ENCODE measurements at places on chromosomes 16 and 17.

DNA sequence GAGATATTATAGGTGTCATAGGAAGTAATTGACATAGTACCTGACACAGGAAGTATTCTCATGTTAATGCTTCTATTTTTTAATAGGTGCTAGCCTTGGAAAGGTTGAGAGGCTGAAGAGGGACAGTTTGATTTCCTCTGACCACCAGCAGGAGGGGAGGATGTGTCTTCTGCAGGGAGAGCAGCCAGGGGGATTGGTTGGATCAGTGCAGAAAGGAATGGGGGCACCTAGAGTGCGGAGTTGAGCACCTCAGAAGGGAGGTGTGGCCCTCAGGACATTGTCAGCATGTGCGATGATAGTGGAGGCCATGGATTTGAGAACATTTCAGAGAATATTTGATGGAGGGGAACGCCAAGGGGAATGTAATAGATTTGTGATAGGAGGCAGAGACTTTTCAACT is 23.4 kb downstream of the HAPSTR1 start:
- DNase-seq = no peak

GRCh38 chr16:12057266-12057665 is 80.7 kb downstream of the SNX29 start:
- no peak for DNase-seq

- no peak for DNase-seq
Observed at GRCh38 chr16:3906363-3906762, 25.9 kb upstream of the CREBBP start.

DNA sequence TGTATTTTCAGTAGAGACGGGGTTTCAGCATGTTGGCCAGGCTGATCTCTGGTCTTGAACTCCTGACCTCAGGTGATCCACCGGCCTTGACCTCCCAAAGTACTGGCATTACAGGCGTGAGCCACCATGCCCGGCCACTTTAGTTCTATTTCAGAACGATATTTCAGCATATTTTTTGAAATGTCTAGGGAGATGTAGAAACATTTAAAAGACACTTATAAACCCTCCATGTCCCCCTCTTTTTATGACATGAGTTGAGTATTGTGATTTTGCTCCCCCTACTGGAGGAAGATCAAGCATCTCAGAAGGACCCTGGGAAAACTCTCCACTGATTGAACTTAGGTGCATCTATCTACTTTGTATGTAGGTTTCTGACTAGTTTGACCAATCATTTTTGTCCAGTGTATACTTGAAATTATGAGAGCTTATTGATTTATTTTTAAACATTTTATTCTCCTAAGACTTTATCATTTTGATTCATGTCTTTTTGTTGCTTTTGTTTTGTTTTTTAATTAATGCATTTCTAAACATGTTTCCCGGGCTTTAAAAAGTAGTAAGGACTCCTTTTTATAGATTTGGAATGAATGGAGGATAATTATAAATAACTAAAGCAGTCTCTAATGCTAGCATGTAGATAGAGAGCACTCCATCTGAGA is 105.1 kb downstream of the CHD9 start:
- DNase-seq = no peak

GRCh38 chr16:48157302-48157701 is 1.5 kb upstream of the ABCC12 start:
- no peak for DNase-seq

- DNase-seq = no peak
Observed at GRCh38 chr17:20095336-20096080, 86.3 kb downstream of the SPECC1 start.

DNA sequence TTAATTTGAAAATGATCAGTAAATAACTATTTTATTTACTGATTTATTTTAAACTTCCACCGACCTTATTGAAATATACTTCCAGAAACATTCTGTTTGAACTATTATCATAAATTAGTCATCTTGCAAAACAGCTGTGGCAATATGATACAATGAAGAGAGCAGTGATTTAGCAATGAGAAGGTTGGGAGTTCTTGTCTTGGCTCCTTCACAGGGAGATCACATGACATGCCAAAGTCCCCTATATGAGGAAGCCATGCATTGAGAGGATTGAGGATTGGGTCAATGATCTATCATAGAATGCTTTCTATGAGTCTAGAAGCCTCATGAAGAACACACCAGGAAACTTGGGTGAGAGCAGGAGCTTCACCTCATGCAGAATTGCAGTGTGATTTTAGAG is 222.7 kb downstream of the LGALS9B start:
- DNase-seq = no peak

- DNase-seq = no peak
Observed at GRCh38 chr17:70215656-70216055, 46.3 kb downstream of the KCNJ2 start.

- DNase-seq = no peak
Observed at GRCh38 chr17:80922580-80923160, 69.0 kb upstream of the CHMP6 start.

GRCh38 chr16:4663777-4664465 is 29.4 kb upstream of the NUDT16L1 start:
- no peak for DNase-seq

DNA sequence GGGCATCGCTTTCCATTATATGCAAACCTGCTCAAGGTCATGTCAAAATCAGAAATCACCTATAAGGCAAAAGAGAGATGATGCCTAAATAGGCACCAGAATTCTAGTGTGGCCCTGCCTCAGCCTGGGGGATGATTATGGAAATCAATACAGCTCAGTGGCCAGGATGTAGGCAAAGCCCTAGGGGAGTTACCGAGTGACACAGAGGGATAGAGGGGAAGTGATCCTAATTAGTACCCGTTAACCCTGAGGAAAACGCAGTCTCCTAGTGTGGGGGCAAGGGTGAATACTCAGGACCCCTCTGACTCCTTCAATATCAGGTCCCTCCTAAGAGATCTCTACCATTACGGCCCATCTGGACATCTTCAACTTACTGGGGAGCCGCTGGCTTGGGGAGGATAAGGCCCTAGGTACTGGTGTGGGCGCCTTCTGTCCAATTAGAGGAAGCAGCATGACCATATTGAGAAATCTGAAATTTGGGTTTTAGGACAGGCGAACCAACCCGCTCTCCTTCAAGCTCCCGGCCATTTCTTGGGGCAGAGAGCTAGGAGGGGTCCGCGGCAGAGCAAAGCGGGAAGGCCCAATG is 725 bp downstream of the NT5C3B start:
- DNase-seq = no peak

DNA sequence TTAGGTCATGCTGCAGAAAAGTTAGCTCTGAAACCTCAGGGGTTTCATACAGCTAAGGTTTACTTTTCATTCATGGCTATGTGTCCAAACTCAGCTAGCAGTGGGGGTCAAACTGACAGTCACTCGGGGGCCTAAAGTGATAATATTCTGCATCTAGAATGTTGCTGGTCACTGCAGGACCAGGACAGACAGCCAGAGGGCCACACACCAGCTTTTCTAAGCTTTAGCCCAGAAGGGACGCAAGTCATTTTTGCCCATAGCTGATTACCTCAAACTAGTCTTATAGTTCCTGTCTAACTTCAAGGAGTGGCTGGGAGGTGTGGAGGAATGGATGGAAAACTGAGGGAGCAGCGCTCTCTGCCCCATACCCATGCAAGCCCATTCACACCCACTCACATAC is 163.0 kb upstream of the NLRP1 start:
- DNase-seq = no peak

GRCh38 chr16:57430955-57431354 is 16.2 kb downstream of the CIAPIN1 start:
- no peak for DNase-seq

- peak; percentile 54 for DNase-seq
Observed at GRCh38 chr16:80804056-80804525, 307 bp downstream of the CDYL2 start.

DNA sequence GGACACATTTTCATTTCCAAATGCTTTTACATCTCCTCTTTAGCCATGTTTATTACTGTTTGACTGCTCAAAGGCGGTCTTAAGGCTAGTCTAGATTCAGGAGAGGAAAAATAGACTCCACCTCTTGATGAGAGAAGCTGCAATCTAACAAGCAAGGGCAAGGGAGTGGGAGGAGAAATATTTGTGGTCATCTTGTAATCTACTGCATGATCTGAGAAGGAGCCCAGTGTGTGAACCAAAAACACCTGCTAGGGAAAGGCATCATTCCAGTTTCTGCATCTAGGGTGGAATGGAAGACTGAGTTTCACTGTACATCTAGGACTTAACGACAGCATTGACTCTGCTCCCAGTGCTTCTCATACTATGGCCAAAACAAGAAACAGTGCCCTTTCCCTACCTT is 232.2 kb upstream of the HS3ST3A1 start:
- DNase-seq = no peak

DNA sequence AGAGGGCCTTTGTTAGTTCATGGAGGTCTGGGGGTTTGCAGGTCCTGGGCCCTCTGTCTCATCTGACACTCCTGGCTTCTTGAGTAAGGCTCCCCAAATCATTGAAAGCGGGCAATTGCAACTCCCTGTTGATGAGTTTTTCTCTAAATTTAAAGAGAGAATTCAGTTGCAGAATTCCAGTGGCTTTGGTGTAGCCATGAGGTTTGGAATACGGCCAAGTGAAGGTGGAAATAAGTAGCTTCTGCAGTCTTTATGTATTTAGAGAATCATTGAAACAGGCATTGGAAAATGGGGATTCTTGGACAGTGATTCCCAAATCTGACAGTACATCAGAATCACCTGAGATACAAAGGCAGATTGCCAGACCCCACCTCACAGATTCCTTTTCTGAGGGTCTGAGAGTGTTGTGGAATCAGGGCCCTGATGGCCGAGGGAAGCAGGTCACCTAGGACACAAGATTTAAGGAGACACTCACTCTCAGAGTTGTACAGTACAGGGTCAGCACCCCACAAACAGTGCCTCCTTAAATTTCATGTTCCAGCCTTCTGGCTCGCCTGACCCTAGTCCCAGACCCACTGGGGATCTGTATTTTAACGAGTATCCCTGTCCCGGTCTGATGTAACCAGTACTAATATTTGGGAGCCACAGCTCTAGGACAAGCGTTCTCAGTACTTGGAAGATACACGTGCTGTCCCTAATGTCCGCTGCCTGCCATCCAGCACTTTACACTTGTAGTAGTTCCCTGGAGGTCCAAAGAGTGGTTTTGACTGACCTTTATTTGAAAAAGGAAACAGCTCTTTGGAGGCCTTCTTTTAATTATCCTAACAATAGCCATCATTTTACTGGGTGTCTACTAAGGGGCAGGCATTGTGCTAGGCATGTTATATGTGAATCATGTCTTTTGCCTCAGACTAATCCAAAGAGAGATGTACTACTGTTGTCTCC is 37.8 kb downstream of the YPEL2 start:
- DNase-seq = no peak

GRCh38 chr17:46916623-46917022 is 6.3 kb upstream of the GOSR2 start:
- no peak for DNase-seq

- DNase-seq = no peak
Observed at GRCh38 chr16:61998460-61998859, 37.8 kb downstream of the CDH8 start.

DNA sequence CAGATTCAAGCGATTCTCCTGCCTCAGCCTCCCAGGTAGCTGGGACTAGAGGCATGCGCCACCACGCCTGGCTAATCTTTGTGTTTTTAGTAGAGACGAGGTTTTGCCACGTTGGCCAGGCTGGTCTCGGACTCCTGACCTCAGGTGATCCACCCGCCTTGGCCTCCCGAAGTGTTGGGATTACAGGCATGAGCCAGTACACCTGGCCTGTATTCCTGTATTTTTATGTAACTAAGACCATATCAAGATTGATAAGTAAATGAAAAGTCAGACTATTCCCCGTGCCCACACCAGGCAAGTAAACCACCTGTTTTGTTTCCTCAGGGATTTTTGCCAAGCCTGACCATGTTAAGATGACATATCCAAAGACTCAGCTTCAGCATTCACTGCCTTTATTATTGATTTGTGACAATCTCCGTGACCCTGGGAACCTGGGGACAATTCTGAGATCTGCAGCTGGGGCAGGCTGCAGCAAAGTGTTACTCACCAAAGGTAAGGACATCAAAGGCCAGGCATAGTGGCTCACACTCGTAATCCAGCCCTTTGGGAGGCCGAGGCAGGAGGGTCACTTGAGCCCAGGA is 5.6 kb downstream of the MRM3 start:
- no peak for DNase-seq

- DNase-seq = no peak
Observed at GRCh38 chr16:24851700-24852099, 5.9 kb downstream of the SLC5A11 start.

DNA sequence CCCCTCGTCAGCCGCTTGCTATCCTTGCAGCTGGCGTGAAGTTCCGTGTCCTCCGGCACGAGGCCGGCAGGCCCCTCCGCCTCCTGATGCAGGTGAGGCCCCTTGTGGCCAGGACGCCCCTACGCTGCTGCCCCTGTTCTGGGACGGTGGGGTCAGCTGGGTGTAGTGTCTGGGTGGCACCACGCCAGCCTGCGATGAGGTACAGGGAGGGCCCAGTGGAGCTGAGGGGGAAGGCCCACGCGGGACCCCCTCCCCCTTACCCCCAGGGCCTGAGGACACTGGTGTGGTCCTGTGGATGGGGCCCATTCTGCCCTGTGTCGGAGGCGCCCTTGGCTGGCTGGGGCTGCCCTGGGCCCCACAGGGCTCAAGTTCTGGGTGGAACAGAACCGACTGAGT is 7.7 kb upstream of the RAB40C start:
- DNase-seq = no peak

DNA sequence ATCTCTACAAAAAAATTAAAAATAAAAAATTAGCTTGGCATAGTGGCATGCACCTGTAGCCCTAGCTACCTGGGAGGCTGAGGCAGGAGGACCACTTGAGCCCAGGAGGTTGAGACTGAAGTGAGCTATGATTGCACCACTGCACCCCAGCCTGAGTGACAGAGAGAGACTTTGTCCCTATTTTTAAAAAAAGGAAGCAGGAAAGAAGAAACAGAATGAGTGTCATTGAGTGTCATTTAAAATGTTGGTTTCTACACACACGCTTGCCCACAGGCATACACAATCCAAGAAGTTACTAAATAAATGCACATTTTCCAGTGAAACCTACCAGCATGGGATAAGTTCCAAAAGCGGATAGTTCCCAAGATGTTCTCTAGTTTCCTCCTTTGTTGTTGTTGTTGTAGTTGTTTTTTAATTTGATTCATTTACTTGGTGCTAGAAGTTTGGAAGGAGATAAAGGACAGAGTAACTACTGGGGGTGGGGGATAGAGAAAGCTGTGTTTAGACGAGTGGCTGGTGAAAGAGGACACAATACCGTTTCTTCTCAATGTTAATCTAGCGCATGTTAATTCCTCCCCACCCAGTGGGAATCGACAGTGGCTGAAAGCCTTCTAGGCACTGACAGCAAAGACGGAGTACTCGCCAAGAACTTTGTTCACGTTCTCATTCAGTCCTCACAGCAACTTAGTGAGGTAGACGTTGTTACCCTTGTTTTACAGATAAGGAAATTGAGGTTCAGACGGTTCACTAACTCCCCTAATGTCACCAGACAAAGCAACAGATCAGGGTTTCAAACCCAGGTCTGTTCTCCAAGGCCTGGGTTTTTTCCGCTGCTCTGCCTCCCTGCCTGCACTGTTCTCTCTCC is 17.3 kb downstream of the MRPS23 start:
- no peak for DNase-seq

- DNase-seq = no peak
Observed at GRCh38 chr16:11234884-11235702, 20.9 kb downstream of the SOCS1 start.
